Activated gamma-delta T cell treated with Interleukin-2 at 50 U/mL for 16 hours (primary cell): ENCODE measurements at places on chromosomes 4 and X.

DNA sequence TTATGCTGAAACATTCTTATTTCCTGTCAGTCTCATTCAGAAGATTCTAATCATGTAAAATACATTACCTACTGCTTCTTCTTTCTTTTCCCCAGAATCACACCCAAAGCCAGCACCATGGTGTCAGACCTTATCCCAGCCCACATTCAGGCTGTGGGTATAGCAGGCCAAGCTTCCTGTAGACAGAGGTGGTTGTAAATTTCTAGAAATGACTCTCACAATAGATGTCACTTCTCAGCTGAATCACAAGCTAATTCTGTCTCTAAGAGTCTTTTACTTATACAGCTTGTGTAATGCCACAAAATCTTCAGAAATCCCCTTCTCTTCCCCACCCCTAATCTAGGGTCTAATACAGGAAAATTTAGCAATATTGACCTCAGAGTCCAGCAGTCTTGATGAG lies 239.6 kb downstream of the PARM1 start:
- DNase-seq, result no peak

DNA sequence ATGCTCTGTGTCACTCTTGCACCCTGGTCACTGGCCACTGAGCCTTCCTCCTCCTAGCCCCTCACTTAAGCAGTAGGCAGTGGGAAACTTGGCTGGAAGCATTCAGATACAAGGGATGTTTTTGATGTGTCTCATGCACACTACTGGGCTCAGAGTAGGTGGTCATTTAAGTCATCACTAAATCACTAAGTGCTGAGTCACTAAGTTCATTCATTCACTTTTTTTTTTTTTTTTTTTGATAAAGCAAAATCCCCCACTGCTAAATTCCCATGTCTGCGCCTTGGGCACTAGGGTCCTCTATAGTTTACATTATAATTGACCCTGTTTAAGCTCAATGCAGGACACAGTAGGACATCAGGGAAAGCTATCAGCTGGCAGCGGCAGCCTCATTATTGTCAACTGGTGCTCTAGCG lies 182.4 kb upstream of the MBNL3 start:
- no peak for DNase-seq

GRCh38 chr4:74056114-74056857 lies 17.8 kb upstream of the CXCL3 start:
- no peak for DNase-seq

DNA sequence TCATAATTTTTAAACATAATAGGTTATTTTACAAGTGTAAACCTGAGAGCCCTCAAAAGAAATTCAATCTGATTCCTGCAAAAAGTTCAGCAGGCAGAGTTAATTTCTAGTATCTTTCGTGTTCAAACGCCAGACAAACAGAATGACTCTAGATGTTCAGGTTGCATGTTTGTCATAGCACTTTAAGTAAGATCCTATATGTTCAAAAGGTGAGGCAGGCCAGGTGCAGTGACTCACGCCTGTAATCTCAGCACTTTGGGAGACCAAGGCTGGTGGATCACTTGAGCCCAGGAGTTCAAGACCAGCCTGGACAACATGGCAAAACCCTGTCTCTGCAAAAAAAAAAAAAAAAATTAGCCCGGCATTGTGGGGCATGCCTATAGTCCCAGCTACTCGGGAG lies 1.1 kb upstream of the RASSF6 start:
- no peak for DNase-seq

GRCh38 chr4:90421161-90421560 lies 294.0 kb downstream of the CCSER1 start:
- no peak for DNase-seq

- DNase-seq, result peak; percentile 50
Observed at GRCh38 chr4:15963576-15963975, 601 bp upstream of the FGFBP2 start.

GRCh38 chr4:119130365-119131065 lies 5.1 kb upstream of the MYOZ2 start:
- DNase-seq, result no peak

DNA sequence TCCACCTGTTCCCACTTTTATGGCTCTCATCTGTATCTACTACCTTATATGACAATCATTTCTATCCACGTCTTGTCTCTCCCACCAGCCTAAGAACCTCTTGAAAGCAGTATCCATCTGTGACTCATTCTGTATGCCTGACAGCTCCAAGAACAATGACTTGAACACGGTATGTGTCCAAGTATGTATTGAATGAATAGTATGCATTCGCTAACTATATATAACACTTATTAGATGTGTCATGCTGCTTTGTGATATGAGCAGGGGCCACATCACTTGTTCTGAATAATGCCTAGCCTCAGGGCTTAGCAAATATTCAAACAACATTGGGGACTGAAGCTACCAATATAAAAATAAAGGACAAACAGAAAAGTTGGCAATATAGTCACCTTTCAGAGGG lies 4.9 kb downstream of the OPHN1 start:
- no peak for DNase-seq

DNA sequence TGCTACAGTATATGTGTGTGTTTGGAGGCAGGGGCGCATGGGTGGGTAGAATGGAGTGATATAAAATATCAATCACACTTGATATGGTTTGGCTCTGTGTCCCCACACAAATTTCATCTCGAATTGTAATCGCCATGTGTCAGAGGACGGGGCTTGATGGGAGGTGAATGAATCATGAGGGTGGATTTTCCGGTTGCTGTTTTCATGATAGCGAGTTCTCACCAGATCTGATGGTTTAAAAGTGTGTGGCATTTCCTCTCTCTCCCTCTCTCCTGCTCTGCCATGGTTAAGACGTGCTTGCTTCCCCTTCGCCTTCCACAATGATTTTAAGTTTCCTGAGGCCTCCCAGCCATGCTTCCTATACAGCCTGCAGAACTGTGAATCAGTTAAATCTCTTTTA lies 14.8 kb downstream of the SOWAHB start:
- DNase-seq, result no peak

DNA sequence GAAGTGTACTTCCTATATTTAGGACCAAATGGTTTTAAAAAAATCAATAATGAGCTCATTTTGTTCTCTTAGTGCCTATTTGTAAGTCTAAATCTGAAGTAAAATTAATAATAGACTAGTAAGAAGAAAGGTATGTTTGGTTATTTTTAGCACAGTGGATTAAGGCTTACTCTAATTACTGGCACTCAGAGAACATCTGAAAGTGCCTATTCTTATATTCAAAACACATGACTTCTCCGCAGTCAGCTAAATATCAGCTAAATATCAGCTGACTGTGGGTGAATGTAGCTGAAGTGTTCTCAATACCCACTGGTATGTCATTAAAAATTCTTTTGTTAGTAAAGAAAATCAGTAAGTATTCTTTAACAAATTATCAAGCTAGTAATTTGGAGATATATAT lies 6.0 kb downstream of the AP1S2 start:
- no peak for DNase-seq

GRCh38 chr4:151315212-151315886 lies 10.1 kb downstream of the SH3D19 start:
- no peak for DNase-seq

DNA sequence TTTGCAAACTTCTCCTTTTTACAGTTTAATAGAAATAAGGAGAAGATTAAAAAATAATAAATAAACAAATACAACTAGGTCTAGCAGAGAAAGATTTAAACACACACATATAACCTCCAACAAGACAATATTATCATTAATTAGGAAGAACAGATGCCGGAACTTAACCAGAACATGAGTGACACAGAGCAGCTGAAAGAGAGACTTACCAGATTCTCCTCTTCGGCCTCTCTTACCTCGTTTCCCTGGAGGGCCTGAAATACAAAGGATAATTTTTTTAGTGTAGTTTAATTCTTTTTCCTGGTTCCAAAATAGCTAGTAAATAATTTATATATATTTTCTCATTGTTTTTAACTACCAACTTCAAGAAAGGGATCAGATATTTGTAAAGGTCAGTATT lies 252.5 kb downstream of the COL25A1 start:
- no peak for DNase-seq

- DNase-seq, result no peak
Observed at GRCh38 chr4:13994016-13994415, 366.5 kb upstream of the BOD1L1 start.

DNA sequence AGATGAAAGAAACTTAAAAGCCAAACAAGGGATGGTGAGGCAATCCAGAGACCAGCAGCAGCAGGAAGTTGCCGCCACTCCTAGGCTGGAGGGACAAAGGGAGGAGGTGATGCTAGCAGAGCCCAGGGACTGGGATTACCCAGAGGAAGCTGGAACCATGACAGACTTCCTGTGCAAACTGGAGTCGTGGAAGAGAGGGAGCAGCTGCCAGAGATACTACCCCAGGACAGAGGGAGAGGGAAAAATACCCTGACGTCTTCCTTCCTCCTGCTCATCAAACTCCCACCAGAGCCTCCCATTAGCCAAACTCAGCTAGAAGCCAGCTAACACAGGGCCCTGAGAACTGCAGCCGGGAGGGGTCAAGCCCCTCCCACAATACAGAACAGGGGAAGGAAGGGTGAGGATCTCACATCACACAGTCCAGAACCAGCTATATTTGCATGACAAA lies 101.2 kb upstream of the KLF3 start:
- no peak for DNase-seq

DNA sequence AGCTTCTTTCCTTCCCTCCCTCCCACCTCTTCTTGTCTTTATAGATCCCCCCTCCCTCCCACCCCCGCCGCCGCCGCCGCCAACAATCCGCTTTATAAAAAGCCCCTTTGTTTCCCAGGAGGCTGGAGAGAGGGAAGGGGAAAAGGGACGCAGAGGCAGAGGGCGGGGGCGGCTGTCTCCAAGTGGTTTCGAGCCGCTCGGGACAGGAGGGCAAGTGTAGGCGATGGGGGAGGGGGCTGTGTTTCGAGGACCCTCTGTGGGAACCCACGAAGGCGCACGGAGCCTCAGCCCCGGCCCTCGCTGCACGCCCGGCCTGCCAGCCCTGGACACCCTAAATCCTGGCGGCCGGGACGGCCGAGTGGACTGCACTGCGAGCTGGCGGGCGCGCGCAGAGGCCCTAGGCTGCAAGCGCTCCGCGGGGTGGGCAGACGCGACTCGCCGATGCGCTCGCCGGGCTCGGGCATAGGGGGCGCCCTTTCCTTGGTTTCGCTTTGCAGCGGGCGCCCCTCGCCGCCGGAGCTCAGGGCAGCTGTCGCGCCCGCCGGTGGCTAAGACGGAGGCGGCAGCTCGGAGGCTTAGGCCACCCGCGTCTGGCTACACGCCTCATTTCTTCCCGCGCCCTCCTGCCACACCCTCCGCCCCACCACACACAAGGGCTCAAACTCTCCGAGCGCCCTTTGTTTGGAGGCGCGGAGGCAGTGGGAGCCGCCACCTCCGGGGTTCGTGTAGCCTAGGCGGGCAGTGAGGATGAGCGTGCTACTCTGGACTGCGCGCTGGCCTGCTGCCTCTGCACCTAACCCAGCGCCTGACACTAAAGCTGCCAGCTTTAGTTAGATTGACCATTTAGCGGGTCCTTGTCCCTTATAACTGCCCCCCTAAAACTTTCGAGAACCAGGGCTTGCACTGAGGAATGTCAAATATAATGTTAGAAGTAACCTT lies 2.2 kb downstream of the MAMLD1 start:
- DNase-seq, result peak; percentile 47

- no peak for DNase-seq
Observed at GRCh38 chr4:92618968-92619367, 315.2 kb downstream of the GRID2 start.

GRCh38 chr4:153137159-153137558 lies 67.1 kb upstream of the TRIM2 start:
- no peak for DNase-seq

- DNase-seq, result no peak
Observed at GRCh38 chr4:131427000-131427399, 1722.1 kb upstream of the PCDH10 start.

DNA sequence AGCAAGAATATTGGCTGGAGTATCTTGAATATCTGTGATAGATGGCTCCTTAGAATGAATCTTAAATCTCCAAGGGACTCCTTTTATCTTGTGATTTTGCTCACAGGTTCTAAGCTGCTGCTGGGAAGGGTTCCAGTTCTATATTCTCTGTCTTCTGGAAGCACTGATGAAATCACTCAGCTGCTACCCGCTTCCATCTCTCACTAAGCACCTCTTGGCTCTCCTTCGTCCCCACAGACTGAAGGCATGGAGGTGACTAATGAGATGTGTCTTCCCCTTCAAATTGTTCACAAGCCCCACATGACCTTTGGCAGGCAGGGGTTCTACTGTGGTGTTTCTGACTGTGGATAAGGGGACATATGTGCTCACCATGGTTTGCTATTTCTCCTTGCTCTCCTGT lies 75.9 kb downstream of the C4orf51 start:
- no peak for DNase-seq

- no peak for DNase-seq
Observed at GRCh38 chrX:2483398-2484060, 17.2 kb downstream of the DHRSX start.

DNA sequence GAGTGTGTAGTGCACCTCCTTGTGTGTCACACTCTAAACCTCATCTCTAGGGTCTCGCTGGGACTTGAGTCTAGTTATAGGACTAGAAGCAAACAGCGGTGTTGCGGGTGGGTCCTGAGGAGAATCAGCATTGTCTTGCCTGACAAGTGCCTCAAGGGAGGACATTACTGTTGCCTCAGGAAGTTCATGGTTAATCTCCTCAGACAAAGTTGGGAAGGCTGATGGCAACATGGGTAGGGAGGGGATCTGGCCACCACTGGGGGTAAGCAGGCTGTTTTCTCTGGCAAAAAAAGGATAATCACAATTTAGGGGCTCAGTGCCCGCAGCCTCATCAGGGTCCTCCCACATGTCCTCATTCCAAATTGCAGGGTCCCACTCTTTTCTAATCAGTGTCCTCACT lies 12.4 kb downstream of the ASB12 start:
- no peak for DNase-seq

- DNase-seq, result no peak
Observed at GRCh38 chr4:39323821-39324220, 42.3 kb downstream of the RFC1 start.

DNA sequence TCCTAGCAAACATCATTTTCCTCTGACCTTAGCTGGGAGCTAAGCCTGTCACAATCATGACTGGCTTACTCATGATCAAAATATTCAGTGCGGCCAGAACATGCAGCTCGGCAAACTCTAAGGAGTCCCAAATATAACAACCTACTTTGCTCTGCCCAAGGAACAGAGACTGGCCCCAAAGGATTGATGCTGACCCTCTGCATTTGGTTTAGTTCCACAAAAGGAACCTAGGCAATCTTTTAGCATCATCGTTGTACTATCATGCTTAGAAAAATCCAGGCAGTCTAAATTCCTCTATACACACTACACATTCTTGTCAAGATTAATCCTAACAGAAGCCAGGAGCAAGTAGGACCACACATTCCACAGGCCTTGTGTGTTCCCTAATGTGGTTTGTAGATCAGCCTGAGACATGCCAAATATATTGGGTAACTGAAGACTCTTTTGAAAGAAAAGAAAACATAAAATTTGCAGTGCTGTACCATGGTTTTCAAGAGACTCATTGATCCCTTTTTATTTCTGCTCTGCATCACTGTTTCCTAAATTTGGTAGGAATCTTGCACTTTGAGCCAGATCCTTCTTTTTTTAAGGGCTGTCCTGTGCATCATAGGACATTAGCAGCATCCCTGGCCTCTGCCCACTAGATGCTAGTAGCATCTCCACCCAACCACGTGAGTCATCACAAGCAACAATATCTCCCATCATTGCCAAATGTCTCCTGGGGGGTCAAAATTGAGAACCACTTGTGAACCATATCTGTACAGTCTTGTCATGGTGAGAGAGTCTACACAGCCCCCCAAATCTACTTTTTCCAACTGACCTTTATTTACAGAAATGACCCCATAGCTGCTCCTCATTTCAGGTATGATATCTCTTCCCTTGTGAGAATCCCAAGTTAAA lies 17.6 kb upstream of the CC2D2A start:
- DNase-seq, result no peak
